ENCODE measurements at places on chromosomes 16 and 17.
A peak's percentile ranks its signal among the peaks of the same experiment; 100 is the strongest.

DNA sequence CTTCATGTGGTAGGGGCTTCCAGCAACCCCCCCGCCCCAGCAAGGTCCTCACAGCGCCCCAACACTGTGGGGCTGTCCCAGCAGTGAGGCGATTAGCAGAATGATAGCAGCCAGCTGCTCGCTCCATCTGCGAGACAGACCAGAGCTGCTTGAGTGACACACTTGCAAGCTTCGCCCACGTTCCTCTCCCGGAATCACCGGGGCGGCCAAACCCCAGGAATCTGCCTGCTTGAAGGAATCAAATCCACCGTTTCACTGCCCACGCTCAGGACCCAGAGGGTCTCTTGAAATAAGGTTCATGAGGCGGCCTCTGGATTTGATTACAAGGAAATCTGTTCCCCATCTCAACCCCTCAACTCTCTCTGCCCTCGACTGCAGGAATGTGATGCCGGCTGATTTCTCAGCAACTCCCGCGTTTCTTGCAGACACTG, 356.0 kb downstream of the C16orf95 start:
- no peak for DNase-seq

DNA sequence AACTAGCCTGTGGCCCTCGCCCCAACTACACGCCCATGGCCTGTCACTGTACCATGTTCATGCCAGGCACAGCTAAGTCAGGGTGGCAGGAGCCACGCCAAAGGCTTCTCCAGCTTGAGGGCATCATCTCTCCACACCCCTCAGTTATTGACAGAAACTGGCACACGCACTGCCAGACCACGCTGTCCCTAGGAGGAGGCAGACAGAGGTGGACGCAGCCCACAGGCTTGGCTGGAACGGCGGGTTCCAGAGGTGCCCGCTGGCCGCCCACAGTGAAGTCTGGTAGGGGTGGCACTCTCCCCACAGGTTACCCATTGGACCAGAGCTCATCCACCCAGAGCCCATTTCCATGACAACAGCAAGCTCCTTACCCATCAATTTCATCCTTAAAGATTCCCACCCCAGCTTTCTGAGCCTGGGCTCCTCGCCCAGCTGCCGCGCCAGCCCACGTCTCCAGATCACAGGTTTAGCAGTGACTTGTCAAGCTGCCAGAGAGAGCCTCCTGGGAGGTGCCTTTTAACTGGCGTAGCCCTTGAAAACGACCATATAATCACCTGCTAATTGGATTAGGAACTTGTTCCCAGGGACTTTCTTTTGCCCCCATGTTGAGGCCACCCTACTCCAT, 27.9 kb downstream of the RPRML start:
- peak; percentile 93 for DNase-seq

- peak; percentile 86 for DNase-seq
Observed at GRCh38 chr17:82734987-82735866, at the start of gene FN3K. Gene FN3K (plus strand): TSS chr17:82735615. CDS start chr17:82735637, 22 bp downstream.

GRCh38 chr16:89900885-89901284, 17.8 kb upstream of the MC1R start:
- DNase-seq = no peak

- DNase-seq = peak; percentile 78
Observed at GRCh38 chr17:27323538-27324215, 29.8 kb downstream of the WSB1 start.

DNA sequence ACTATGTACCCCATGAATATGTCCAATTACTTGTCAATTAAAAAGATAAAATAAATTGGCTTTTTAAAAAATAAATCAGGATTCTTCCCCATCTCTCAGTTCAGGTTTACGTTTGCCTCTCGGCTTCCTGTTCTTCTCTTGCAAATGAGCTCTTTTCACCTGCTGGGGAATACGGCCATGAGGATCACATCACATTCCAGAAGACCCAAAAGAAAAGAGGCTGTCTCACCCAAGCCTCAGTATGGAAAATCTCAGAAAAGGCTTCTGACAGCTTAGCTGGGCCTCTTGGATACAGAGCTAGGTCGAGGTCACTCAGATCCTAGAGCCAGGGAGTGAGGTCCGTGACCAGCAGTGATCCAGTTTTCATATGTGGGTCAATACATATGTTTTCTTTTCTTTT, 171.2 kb upstream of the SDK2 start:
- DNase-seq = no peak

DNA sequence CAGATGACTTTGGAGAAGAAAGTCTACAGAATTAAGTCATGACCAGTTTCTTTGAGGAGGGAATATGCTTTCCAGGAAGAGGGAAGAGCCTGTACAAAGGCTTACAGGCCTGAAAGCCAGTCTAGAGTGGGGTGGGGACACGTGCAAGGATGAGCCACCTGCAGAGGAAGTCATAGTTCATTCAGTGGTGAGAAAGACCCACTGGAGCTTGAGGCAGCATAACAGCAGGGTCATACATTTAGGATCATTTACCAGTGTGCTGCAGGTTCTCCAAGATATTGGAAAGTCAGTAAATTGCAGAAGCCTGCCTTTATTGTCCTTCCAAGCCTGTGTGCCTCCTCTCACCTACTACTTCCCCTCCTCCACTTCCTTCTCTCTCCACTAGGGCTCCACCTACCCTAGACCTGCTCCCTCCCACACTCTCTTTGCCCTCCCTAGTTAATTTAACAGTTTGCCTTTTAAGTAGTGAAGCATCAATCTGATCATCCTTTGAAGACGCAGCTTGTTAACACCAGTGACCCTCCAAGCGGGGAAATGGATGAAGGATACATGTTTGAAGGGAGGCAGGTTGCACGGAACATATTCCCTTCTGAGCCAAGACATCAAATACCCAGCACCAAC, 40.2 kb downstream of the CDRT15 start:
- no peak for DNase-seq

DNA sequence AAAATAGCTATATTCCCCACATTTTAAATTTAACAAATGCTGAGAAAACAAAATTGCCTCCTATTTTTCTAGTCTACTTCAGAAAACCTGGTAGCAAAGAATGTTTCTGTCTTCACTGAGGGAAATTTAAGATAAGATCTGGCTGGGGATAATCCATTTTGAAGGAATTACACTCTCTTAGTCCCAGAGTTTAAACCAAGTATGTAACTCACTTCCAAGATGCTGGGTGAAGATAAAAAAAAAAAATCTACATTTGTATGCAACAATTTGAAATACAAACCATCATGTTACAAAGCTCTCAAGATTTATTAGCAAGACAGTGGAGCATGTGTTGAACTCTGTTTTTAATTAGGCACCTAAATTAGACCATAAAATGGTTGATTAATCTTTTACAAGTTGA, 5.7 kb downstream of the HS3ST3B1 start:
- no peak for DNase-seq

- DNase-seq = peak; percentile 90
Observed at GRCh38 chr17:74842599-74843351, 16.9 kb downstream of the GRIN2C start.

GRCh38 chr16:10191096-10191495, 8.9 kb upstream of the GRIN2A start:
- DNase-seq = no peak

DNA sequence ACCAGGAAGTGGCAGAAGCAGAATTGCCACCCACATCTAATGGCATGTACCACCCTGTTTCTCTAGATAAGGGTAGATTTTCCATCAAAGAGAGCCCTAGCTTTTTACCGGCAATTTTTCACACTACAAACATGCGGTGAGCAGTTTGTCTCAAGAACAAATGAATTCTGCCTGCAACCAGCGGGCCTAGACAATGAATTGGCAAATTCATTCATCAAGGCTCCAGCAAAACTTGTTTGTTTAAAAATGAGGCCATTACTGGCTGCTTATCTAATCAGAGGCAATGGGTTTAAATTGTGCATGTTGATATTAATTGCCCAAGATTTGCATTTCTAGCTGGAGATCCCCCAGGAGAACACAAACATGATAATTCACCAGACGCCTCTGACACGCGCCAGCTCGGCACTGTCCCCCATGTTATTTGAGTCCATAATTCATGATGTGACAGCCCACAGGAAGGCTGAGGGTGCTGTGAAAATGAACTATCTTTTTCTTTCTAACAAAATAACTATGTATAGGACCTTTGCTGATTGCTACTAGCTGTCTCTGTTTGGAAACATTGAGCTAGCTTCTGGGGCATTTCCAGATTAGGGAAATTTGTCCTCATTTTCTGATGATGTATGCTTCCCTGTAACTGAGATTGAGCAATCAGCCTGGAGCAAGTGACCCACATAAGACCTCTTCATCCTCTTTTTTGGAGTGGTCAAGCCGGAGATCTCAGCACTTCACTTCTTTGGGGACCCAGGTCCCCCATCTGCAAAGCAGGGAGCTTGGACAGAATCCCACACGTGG, 80.8 kb downstream of the CNGB1 start:
- peak; percentile 22 for DNase-seq

DNA sequence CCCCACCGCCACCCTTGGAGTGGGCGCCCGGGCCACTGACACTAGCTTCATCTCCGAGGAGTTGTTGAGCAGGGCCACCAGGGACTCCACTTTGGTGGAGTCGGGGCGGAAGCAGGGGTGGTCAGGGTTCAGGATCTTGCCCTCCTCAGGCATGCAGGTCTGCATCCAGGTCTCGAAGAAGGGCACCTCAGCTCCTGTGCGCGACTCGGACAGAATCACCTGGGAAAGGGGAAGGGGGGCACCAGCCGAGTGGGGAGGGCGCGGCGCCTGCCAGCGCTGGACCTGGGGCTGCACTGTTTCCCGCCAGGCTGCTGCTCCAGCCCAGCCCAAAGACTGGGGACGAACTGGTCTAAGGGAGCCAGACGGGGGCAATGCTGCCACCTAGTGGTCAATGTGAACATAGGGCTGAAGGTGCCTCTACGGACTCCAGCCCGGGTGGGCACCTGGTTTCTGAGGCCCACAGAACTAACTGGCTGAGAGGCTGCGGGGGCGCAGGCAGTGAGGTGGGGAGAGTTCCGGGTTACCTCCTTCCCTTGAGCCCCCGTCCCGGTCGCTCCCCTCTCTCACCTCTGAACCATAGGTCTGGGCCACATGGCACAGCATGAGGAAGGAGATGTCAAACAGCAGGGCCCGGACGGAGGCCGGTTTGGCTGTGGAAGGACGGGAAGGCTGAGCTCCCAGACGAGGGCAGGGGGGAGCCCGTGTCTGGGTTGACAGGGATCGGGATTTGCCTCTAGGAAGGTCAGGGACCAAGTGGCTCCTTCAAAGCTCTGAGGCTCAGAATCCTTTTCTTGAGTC, 11.8 kb downstream of the CSF3 start:
- peak; percentile 70 for DNase-seq

DNA sequence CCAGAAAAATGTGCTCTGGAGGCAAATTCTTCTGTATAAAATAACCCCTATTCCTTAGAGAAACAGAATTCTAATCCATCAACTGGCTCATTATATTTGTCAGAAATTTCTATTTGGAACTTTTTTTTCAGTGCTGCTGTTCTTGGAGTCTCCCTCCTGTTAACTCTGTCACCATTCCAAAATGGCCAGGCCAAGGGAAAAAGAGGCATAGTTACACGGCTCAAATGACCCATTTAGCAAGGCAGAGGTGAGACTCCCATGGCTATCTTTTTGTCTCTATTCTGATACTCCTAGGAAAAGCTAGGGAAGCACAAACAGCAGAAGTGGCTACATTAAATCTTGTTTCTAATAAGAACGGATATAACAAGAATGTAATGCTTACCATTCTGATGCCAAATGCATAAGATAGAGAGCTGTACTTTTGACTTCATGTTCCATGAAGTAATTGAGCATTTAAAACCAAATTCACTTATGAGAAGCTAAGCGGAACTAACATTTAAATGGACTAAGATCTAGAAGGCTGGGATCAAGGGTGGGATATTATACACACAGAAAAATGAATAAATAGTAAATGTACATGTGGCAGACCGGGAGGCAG, 64.4 kb upstream of the CORO6 start:
- DNase-seq = no peak

DNA sequence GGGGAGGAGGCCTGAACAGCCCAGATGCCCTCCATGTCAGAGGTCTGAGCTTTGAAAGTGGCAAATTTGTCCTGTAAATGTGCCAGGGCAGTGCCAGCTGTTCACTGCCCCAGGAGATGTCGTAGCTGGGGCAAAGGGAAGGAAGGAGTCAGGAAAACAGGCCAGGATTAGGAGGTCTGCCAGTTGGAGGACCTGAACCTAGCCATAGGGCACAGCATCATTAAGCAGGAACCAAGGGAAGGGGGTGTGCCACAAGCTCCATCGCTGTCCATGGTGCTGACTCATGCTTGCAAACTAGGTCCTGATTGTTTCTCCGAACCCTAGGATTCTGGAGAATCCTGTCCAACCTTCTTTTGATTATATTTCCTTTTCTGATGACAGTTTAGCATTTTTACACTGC, 124.2 kb downstream of the TMEM132E start:
- DNase-seq = peak; percentile 82

DNA sequence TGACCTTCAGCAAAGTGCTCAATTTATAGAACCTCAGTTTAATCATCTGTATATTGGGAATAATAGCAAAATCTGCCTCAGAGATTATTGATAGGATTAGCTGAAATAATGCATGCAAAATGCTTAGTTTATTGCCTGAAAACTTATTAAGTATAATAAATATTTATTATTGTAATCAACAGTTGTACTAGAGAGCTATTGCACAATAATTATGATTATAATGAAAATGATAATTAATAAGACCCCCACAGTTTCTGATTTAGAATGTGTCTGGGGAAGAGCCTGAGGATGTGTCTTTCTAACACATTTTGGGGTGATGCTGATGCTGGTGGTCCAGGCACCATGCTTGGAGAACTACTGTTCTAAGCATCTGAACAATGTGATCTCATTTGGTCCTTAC, 419.6 kb downstream of the NPIPA7 start:
- DNase-seq = no peak

- no peak for DNase-seq
Observed at GRCh38 chr16:28558456-28558855, 4.7 kb downstream of the SGF29 start.

DNA sequence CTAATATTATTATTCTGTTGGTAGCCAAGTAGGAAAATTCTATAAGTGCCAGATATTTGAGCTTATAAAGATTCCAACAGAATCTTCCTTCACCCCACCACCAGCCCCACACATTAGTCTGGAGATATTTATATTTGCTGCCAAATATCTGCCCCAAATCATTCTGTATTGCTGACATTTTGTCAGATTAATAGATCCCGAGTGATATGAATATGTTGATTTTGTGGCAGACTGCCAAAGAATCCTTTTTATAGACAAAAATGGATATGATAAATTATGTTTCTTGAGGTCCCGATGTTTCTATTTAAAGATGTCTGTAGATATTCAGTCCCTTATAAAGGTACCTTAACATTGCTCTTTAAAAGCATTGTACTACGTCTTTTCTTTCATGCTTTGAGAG, 162.2 kb upstream of the KCNJ16 start:
- no peak for DNase-seq

GRCh38 chr16:12874186-12874585, 27.2 kb upstream of the SHISA9 start:
- DNase-seq = no peak

- no peak for DNase-seq
Observed at GRCh38 chr17:19381361-19381740, 3.1 kb downstream of the MAPK7 start.

- no peak for DNase-seq
Observed at GRCh38 chr17:72165867-72166439, 45.1 kb downstream of the SOX9 start.

Measured in NCI-H69 (cell line).